ENCODE measurements at places on chromosomes 2 and 18.

GRCh38 chr2:183998041-183998796 is 600.1 kb upstream of the ZNF804A start:
- DNase-seq: no peak

GRCh38 chr18:61851940-61852451 is 40.8 kb downstream of the RNF152 start:
- peak; percentile 67 for DNase-seq

- no peak for DNase-seq
Observed at GRCh38 chr2:30354150-30354549, 92.9 kb upstream of the LCLAT1 start.

GRCh38 chr2:33108483-33109443 is 162.0 kb downstream of the LTBP1 start:
- DNase-seq: peak; percentile 56

DNA sequence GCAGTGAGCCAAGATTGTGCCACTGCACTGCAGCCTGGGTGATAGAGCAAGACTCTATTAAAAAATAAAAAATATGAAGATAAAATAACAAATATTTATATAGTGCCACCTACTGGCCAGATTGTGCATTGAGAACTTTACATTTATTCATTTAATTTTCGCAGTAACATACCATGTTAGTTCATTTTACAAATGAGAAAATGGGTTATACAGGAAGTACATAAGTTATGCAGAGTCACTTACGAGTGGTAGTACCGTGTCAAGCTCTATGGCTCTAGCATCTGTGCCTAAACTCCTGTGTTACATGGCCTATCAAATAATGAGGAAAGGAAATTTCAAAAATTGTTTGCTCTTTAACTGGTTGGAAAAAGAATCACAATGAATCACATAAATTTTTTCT is 27.9 kb downstream of the RIF1 start:
- peak; percentile 44 for DNase-seq

- DNase-seq: peak; percentile 88
Observed at GRCh38 chr2:195575879-195576401, 81.1 kb upstream of the SLC39A10 start.

- no peak for DNase-seq
Observed at GRCh38 chr2:86621280-86621943, 2.3 kb downstream of the RNF103 start.

DNA sequence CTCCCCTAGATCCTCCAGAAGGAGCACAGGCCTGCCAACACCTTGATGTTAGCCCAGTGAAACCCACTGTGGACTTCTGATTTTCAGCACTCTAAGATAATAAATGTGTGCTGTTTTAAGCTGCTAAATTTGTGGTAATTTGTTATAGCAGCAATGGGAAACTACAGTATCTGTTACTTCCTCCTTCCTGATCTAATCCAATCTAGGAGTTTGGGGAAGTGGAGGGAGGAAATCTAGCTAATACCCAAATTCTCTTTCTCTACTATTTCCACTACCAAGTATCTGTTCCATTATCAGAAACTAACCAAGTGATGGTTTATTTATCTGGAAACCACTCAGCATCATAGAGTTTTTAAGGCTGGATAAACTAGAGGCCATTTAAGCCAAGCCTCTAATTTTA is 64.9 kb downstream of the AFF3 start:
- DNase-seq: no peak

DNA sequence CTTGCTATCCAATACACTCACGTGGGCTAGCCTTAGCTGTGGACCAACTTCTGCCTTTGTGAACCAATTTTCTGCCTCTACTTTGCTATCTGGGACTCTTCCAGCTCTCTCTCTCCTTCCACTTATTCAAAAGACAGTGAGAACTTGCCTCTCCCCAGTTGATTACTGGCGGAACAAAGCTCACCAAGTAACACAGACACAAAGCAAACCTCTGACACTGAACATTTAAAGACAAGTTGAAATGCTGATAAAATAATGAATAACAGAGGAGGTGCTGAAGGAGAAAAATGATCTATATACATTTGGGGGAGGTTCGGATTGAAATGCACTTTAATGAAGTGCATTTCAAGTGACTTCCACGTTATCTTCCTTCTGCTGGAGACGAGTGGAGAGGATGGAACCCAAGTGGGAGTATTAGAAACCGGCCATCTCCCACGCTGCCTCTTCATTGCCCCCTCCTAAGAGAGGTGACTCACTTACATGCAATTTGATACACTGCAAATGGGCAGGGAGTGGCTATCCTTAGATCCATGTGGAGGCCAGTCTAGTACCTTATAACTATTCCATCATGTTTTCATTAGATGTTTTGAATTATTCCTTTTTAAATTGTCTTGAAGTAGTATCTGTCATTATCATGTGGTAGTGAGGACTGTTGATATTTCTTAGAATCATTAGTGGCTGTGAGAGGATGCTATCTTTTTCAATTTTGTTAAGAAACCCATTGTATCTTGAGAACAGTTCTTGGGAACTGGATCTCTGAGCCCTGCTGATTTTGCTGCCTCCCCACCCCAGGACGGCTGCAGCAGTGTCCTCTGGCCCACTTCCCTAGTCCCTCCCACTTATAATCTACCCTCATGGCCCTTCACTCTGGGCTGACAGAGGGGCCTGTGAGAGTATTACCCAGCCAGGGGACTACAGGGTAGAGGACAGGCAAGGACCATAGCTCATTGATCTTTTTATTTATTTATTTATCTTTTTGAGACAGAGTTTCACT is 6.0 kb upstream of the GLI2 start:
- peak; percentile 91 for DNase-seq

DNA sequence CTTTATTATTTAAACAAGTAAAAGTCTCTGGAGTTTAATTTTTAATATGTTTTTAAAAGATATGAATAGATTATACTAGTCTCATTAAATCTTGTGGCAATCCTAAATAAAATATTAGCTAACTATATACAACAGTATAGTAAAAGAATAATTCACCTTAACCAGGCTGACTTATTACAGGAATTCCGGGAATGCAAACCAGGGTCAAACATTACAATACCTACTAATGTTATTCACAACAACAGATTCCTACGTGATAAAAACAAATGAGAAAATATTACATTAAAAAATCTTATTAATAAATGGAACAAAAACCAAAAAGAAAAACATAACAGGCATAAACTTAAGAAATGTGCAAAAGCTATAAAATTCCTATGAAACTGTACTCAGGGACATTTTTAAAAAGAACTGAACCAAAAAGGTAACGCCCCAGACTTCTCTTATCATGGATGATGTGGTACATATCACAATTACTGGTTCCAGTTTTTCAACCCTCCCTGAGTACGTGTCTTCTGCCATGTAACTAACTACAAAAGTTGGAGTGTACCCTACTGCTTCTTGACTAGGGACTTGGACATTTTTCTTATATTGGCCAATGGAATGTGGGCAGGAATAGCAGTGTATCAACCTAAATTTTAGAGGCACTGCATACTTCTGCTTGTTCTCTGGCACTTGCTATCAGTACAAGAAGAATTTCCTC is 20.2 kb downstream of the TTC21B start:
- no peak for DNase-seq

DNA sequence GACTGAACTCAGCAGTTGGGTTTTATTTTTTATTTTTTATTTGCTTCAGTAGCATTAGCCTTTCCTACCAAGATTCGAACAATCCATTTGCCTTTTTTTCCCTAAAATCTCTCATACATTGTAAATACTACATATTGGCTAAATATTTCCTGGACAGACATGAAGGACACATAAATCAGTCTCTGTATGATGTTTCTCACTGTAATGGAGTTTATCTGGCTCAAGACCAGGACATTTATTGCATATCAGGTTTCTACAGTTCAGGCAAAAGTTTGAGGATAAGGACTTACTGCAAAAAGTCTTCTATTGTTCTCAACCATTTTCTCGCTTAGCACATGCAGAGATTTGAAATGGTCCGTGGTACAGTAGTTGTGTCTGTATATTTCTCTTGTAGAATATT is 3.3 kb downstream of the CLUL1 start:
- DNase-seq: no peak

DNA sequence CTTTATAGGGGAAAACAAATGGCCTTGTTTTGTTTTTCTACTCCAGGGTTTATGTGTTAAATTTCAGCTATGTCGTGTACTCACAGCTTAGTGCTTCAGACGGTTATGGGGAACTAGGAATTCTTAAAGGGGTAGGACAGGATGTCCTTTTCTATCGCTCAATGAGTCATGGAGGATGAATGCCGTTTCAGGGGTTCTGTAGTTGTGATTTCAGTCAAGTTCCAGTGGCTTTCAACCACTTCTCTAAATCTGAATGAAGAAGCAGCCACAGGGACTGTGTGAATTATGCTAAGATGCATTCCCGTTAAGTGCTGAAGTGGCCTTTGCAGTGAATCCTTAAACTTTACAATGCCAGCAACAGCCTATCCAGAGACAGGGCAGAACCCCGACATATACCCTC is 1231.7 kb upstream of the ZEB2 start:
- peak; percentile 72 for DNase-seq

Data from fibroblast of mammary gland (primary cell).